ENCODE measurements at places on chromosomes 12 and 14. TPM values are rescaled to one million over a fixed set of nuclear protein-coding genes. Genes with fewer than 3 reads are reported as not detected.

Gene RPGRIP1
- total RNA-seq: 0.18 TPM

Gene ADSS1
- 42.3 TPM for total RNA-seq

Gene EPYC
- total RNA-seq: 0.04 TPM

Gene LALBA
- total RNA-seq: not detected

Gene CD27
- total RNA-seq: 0.27 TPM

Gene WNT5B
- 38.8 TPM for total RNA-seq

Gene LRTM2
- 0.58 TPM for total RNA-seq

Gene GDF11
- total RNA-seq: 4.5 TPM

Gene SLC17A8
- 0.35 TPM for total RNA-seq

Gene VTI1B
- 52.8 TPM for total RNA-seq

Gene RPL10L
- total RNA-seq: not detected

Gene CIDEB
- total RNA-seq: 13.4 TPM

DNA sequence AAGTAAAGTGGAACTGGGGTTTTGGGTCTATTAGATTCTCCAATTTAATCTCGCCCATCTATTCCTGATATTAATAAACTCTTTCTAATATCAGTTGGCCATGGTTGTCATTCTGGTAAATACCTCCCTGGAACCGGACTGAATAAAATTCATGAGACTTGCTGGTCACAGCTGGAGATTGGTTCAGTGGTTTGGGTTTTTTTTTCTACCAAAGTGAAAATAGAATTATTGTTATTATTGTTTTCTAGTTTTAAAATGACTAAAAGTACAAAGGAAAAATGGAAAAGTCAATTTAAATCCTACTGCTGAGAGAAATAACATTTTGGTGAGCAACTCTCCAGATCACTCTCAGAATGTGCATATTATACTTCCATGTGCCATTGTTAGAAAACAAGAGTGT is 437.5 kb downstream of the ZFP36L1 start:
- H3K27me3 ChIP-seq: no peaks in the 10 kb centered on the region
- DNase-seq: no peak
- H3K27ac ChIP-seq: no peak overlapping the region
- peaks cover 24% of the 10 kb centered on the region for H3K4me1 ChIP-seq

GRCh38 chr12:114221136-114221833 is 184.7 kb downstream of the TBX5 start:
- no peaks in the 10 kb centered on the region for H3K4me1 ChIP-seq
- no peak overlapping the region for H3K4me3 ChIP-seq
- H3K27me3 ChIP-seq: peaks cover 25% of the 10 kb centered on the region
- peak; percentile 52 for DNase-seq

- no peak overlapping the region for H3K4me3 ChIP-seq
- H3K4me1 ChIP-seq: no peaks in the 10 kb centered on the region
- peak; percentile 96 for DNase-seq
- no peaks in the 10 kb centered on the region for H3K36me3 ChIP-seq
- H3K27me3 ChIP-seq: no peaks in the 10 kb centered on the region
These were observed 180.3 kb downstream of the RAD51B start for GRCh38 chr14:67999705-68000384.

DNA sequence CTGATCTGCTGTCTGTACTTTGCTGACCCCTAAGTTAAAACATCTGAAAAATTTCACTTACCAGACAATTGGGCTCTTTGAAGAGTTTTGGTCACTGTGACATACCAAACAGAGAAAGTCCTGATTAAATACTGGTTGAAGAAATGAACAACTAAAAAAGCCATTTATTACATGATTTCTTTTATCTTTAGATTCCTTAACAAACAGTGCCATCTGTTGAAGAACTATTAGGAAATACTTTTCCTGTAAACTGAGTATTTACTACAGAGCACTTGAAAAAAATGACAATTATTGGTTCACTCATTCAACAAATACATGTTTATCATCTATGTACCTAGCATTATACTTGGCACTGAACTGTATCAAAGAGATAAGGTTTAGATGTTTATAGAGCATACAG is 6.5 kb upstream of the WASHC4 start:
- H3K27ac ChIP-seq: no peak overlapping the region
- H3K27me3 ChIP-seq: no peaks in the 10 kb centered on the region
- no peaks in the 10 kb centered on the region for H3K36me3 ChIP-seq
- H3K4me3 ChIP-seq: no peak overlapping the region

DNA sequence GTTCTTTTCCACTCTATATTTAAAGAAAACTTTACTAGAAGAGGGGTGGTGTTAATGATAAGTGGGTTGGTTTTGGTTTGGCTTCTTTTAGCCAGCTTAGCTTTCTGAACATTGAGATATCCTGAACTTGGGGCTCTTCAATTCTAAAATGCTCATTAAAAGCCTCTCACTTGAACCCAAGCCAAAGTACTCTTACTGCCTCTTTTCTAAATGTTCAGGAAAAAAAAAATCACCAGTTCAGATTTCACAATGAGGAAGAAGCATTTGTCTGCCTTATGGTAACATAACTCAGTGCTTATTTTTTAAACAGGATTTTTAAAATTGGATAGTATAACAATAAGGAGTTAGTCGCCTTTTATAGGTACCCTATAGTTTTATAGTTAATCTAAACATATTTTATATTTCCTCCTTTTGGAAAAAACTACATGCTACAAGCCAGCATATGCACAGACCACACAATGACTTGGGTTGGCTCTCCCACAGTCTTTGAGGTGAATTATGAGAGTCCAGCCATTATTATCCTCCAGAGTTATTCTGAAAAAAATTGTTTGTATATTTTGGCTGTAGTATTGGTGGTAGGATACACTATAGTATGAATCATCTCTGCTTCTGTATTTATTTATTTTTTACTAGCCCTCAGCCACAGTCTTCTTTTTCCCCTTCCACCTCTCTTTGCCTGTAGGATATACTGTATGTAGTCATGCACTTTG is 195.5 kb upstream of the TMPO start:
- no peaks in the 10 kb centered on the region for H3K36me3 ChIP-seq
- no peak overlapping the region for H3K27ac ChIP-seq
- peak; percentile 34 for DNase-seq
- H3K4me3 ChIP-seq: no peak overlapping the region

GRCh38 chr12:92110083-92110640 is 35.5 kb downstream of the BTG1 start:
- peaks cover 6% of the 10 kb centered on the region for H3K4me1 ChIP-seq
- no peak overlapping the region for H3K27ac ChIP-seq
- H3K36me3 ChIP-seq: no peaks in the 10 kb centered on the region
- no peaks in the 10 kb centered on the region for H3K27me3 ChIP-seq

DNA sequence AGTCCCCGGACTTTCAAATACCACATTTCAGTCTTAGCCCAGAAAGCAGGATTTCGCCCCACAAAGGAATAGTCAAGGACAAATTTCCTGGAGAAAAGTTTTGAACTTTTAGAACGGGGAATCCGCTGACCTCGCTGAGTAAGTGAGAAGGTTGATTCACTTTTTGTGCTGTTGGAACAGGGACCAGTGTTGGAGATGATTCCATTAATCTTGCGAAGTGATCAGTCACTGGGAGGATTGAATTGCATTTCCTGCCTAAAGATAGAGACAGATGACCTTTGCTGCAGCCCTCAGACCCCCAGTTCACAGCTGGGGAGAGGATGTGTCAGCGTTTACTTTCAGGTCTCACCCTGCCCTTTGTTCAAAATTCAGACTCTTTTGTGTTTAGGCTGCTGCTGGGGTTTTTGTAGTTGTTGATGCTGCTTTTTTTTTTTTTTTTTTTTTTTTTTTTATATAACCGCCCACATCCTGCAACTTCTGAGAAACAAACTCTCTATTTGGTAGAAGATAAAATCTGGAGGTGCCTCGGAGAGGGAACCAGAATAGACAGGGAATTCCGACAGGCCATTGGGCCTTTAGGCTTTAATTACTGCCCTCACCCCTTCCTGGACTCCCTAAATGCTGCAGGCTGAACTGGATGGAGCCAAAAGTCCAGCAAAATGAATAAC is 9.8 kb upstream of the KDM2B start:
- H3K27me3 ChIP-seq: no peaks in the 10 kb centered on the region
- DNase-seq: peak; percentile 65
- peak overlapping the region; percentile 91 for H3K27ac ChIP-seq
- peak overlapping the region; percentile 23 for H3K4me3 ChIP-seq

DNA sequence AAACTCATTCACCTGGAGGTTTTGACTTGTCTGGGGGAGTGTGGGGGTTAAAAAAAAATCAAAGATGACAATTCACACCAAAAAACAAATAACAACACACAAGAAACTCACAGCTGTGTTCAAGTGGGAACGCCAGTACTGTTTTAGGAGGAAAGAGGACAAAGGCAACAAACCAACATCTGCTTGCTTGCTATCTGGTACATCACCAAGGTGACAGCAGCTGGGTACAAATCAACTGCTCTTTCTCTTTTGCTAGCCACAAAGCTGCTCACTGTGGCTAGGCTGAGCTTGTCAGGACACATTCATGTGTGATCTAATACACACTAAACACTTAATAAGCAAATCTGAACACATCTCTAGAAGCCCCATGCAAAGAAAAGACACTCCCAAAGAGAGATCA is 128.0 kb upstream of the RAP1B start:
- no peaks in the 10 kb centered on the region for H3K4me1 ChIP-seq
- H3K4me3 ChIP-seq: no peak overlapping the region

GRCh38 chr12:67434671-67435370 is 165.7 kb downstream of the CAND1 start:
- no peaks in the 10 kb centered on the region for H3K27me3 ChIP-seq
- H3K4me3 ChIP-seq: no peak overlapping the region
- peaks cover 5% of the 10 kb centered on the region for H3K4me1 ChIP-seq
- no peak for DNase-seq
- no peak overlapping the region for H3K27ac ChIP-seq

- no peaks in the 10 kb centered on the region for H3K27me3 ChIP-seq
- H3K36me3 ChIP-seq: peaks cover 4% of the 10 kb centered on the region
- DNase-seq: no peak
- no peak overlapping the region for H3K4me3 ChIP-seq
These were observed 56.2 kb downstream of the PPHLN1 start for GRCh38 chr12:42382013-42382696.

DNA sequence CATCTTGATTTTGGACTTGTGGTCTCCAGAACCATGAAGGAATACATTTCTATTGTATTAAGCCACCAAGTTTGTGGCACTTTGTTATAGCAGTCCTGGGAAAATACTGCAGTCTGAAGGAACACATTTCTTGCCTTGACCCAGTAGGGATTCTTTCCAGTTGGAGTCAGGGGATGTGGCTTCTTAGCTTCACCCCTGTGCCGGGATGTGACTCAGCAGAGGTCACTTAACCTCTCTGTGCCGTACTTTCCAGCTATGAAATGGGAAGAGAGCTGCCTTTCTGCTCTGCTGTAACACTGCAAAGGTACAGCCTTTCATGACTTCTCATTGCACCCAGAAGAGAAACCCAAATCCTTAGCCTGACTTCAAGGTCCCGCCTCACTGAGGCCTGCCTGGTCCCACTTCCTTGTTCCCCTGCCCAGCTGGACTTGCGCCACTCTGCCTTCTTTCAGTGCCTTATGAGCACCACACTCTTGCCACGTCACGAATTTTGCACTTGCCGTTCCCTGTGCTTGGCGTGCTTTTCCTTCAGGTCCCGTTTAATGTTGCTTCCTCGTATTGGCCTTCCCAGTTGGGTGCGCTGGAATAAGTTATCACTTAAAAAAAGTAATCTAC is 24.2 kb downstream of the CHST11 start:
- DNase-seq: peak; percentile 48
- H3K4me3 ChIP-seq: no peak overlapping the region
- H3K36me3 ChIP-seq: no peaks in the 10 kb centered on the region
- no peaks in the 10 kb centered on the region for H3K27me3 ChIP-seq
- H3K27ac ChIP-seq: no peak overlapping the region
- H3K4me1 ChIP-seq: peaks cover 3% of the 10 kb centered on the region

- no peaks in the 10 kb centered on the region for H3K4me1 ChIP-seq
- peaks cover 6% of the 10 kb centered on the region for H3K27me3 ChIP-seq
- DNase-seq: no peak
- no peak overlapping the region for H3K4me3 ChIP-seq
- no peaks in the 10 kb centered on the region for H3K36me3 ChIP-seq
These were observed 95.8 kb upstream of the NOS1 start for GRCh38 chr12:117457189-117457588.
